ENCODE measurements at places on chromosomes 16 and 17.

GRCh38 chr16:49594685-49595498 is 221.3 kb downstream of the C16orf78 start:
- DNase-seq: no peak

DNA sequence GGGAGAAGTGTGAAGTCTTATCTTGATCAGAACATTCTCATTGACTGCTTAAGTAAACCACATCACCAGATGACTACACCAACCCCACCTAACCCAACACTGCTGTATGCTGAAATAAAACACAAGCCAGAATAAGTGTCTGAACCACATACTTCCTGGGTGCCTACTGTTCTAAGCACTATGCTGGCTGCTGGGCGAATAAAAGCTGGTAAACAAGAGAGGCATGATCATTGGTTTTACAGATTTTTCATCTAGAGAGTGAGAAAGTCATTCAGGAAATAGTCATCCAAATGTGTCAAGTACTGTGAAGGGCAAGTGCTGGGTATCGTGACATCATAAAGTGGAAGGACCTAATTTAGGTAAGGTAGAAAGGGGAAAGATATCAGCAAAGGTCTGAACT is 199.0 kb upstream of the SOX9 start:
- no peak for DNase-seq

DNA sequence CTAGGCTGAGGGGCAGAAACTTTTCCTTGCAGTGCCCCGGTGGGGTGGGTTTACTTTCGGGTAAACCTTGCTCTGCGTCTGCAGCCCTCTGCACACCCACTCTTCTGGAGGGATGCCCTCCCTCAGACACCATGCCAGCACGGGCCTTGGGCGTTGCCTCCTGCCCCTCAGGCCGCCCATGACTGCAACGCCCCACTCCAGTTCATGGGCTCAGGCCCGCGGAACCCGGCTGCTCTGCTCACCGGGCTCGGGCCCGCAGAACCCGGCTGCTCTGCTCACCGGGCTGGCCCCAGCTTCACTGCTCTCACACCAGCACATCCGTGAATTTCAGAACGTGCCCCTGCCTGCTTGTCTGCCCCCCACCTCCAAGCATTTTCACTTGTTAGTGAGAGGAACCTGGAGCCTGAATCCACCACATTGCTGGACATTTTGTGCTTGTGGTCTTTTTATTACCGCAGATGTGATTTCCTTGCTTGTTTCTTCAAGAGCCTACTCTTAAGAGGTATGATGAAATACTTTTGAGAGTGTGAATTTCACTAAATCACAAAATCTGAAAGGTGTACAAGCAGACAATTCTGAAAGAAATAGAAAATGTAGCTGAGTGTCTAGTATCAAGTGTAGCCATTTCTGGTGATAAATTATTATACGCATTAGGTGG is 130.9 kb downstream of the RPTOR start:
- DNase-seq: no peak

GRCh38 chr17:64787255-64787920 is 125.3 kb upstream of the SMURF2 start:
- no peak for DNase-seq

- no peak for DNase-seq
Measured at GRCh38 chr17:79835470-79835899, 3.8 kb downstream of the CBX4 start.

DNA sequence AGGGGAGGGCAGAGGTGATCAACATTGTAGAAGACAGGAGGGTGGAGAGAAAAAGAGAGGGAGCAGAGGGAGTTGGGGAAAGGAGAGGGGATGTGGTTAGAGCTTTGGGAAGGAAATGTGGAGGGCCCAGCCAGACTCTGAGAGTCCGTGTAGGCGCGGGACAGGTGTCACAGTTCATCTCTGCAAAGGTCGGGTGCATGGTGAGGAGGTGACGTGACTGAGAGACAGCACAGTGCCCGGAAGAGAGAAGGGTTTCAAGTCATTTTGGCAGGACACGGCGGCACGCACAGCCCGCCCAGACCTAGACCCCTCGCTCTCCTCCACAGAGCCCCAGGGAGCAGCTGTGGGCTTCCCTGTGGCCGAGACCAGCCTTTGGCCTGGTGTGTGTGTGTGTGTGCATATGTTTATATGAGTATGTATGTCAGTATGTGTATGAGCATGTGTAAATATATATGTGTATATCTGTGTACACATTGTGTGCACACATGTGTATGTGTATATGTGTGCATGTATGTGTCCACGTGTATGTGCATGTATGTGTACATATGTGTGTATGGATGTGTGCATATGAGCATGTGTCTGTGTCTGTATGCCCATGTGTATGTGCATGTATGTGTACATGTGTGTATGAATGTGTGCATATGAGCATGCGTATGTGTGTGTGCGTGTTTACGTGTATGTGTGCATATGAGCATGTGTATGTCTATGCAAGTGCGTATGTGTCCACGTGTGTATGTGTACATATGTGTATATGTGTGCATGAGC is 104.6 kb downstream of the SEC14L1 start:
- no peak for DNase-seq
